ENCODE measurements at places on chromosomes 12 and 14.

DNA sequence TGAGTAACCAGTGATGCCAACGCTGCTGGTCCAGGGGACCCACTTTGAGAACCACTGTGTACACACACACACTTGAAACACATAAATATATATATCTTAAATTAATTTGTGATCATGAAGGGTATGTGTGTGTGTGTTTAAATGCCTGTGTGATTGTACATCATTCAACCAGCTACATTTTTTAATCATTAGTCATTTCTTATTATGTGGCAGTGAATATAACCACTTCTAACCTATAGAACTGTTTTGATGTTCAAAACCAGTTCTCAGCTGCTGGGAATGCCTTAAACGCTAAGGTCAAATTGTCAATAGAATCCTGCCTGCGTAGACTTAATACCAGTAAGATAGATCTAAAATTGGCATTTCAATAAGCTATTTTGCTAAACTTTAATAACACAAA lies 330.0 kb downstream of the SYT1 start:
- DNase-seq = no peak

DNA sequence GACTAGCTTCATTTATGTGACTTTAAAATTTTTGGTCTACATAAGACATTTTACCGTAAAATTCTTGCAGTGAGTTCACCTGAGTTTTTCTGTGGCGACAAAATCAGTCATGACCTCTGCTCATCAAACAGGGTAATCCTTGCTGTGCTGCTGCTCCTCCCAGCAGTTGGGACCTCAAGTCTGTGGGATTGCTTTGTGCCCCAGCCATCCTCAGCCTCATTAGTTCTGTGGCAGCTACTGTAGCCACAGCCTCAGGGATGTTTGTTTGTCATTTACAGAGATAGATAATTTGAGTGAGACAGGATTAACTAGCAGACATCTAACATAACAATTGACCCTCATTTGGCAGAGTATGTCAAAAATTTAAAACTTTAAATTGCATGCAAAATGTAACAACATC lies 357.0 kb downstream of the PCNX1 start:
- DNase-seq = no peak

DNA sequence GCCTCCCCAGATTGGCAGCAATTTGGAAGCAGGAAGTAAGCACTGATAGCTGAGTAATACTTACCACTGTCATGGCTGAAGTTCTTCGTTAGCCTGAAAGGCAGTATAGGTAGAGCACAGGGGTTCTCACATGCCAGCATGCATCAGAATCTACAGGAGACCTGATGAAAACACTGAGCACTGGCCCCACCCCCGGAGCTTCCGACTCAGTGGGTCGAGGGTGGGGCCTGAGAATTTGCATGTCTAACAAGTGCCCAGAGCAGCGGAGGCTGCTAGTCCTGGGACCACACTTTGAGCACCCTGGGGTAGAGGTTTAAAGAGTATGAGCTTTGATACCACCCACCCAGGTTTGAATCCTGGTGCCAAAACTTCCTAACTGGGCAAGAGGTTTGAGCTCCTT lies 89.6 kb downstream of the FBXW8 start:
- DNase-seq = no peak

- no peak for DNase-seq
Observed at GRCh38 chr12:7694556-7695236, 879 bp downstream of the GDF3 start.

GRCh38 chr14:29892327-29892726 lies 35.3 kb downstream of the PRKD1 start:
- DNase-seq = no peak

DNA sequence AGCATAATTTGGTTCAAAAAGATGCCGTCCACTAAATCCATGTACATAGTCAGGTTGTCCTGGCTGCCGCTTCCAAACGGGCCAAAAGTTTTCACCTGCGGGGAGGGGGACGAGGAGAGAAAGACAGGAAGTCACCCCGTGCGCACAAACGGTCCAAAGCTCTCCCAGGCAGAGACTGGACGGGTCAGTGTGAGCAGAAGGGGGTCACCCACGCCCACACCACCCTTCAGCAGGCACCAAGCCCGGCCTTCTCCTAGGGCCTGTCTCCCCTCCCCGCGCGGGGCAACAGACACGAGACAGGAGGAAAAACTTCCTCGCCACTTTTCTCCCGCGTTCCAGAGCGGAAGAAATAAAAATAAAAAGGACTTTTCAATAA lies 888 bp downstream of the CCDC88C start:
- no peak for DNase-seq

- no peak for DNase-seq
Observed at GRCh38 chr12:524167-524951, 64.6 kb downstream of the B4GALNT3 start.

DNA sequence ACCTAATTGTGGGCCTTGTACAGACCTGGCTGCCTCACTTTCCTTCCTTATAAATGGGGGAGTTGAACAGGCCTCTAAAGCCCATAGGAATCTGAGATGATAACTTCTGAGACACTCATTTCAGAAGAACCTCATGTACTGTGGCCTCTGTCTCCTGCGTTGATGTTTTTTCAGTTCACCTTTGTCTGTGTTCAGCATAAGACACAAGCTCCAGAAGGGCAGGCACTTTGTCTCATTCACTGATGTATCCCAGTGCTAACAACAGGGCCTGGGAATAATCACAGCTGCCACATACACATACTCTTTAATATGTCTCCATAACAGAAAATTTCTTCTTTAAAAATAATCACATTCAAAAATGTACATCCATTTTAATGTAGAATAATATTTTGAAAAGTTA lies 3.3 kb downstream of the FGD6 start:
- no peak for DNase-seq

GRCh38 chr12:90945070-90945649 lies 9.8 kb downstream of the CCER1 start:
- DNase-seq = peak; percentile 13

DNA sequence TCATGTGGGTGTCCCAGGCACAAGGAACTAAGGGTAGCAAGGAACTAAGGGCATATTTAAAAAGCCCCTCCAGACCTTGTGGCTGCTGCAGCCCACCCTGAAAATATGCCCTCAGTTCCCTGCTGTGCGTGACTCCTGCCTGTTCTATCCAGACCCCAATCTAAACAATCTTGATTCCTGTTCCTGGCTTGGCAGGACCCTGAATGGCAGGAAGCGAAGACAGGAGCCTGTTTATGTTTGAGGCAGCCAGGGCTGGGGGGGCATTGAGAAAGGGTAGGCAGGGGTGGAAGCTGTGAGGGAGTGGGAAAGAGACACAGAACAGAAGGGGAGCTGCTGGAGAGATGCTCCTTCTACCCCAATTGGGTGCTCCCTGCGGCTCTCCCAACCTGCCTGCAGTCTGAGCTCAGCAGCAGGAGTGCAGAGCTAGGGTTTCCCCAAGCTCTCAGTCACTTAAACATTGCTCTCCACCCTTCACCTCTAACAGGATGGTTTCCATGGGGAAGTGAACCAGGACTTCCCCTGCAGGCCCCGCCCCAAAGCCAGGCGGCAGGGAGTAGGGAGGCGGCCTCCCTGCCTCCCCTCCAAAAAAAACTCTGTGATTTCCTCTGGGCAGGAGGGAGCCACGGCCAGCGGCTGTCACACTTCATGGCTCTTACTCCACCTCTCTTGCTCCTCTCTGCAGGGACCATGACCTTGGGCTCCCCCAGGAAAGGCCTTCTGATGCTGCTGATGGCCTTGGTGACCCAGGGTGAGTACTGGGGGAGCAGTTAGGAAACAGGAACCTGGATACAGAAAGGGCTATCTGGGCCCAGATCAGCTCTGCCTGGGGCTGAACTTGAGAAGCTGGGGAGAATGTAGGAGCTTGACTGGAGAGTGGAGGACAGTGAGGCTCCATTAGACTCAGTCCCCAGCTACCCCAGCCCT lies 4.7 kb downstream of the ACVRL1 start:
- no peak for DNase-seq

- DNase-seq = no peak
Observed at GRCh38 chr12:126582231-126582630, 1517.0 kb downstream of the AACS start.

- DNase-seq = no peak
Observed at GRCh38 chr12:3366451-3367110, 124.4 kb upstream of the PRMT8 start.

DNA sequence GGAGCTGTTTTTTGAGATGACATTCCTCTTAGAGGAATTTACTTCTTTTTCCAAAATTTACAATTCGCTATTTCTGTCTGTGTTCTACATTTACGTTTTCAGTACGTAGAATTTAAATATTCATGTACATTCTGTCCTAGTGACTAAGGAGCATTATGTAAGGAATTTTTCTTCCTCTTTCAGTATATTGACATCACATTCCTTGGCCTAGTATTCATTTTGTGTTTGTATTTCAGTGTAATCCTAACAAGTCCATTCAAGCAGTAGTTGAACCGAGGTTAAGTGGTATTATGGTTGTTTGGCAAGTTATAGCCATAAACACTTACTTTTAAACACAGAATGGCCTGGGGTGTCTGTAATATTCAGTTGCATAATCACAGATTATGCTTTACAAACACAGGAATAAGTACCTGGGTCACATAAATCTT lies 465.2 kb downstream of the PCNX1 start:
- DNase-seq = no peak

DNA sequence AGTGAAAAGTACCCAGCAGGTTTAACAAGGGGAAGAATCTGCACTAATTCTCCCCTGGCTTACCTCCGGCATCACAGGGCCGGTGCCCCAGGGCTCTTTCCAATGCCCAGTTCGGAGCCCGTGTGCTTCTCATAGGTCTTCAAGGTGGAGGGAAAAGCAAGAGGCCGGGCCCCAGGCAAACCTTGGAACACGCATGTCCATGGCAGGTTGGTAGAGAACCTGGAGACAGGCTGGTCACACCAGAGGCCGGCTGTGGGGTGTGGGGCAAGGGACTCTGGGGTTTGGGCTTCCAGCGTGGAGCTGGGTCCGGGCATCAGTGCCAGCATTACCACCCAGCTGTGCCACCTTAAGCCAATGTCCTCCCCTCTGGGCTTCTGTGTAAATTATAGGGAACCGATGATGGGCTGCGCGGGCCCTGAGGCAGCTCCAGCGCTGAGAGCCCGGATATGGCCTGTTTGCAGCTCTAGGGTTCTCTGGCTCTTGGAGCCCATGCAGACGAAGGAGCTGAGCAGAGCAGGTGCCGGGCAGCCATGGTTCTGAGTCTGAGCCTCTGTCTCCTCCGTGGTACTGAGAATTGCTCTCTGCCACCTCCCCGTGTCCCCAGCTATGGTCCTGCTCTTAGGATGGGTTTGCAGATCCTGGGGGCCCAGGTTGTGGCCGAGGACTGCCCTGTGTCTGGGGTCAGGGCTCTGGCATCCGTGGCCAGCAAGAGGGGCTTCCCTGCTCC lies 197.0 kb upstream of the C14orf180 start:
- no peak for DNase-seq

GRCh38 chr12:104656921-104657320 lies 200.2 kb downstream of the CHST11 start:
- no peak for DNase-seq

GRCh38 chr14:61608245-61609165 lies 86.8 kb upstream of the HIF1A start:
- DNase-seq = no peak

GRCh38 chr12:79223210-79223609 lies 358.6 kb downstream of the SYT1 start:
- no peak for DNase-seq

GRCh38 chr12:119841433-119842210 lies 35.5 kb downstream of the CIT start:
- DNase-seq = no peak

- DNase-seq = no peak
Observed at GRCh38 chr12:45980540-45980939, 9.8 kb downstream of the SCAF11 start.

DNA sequence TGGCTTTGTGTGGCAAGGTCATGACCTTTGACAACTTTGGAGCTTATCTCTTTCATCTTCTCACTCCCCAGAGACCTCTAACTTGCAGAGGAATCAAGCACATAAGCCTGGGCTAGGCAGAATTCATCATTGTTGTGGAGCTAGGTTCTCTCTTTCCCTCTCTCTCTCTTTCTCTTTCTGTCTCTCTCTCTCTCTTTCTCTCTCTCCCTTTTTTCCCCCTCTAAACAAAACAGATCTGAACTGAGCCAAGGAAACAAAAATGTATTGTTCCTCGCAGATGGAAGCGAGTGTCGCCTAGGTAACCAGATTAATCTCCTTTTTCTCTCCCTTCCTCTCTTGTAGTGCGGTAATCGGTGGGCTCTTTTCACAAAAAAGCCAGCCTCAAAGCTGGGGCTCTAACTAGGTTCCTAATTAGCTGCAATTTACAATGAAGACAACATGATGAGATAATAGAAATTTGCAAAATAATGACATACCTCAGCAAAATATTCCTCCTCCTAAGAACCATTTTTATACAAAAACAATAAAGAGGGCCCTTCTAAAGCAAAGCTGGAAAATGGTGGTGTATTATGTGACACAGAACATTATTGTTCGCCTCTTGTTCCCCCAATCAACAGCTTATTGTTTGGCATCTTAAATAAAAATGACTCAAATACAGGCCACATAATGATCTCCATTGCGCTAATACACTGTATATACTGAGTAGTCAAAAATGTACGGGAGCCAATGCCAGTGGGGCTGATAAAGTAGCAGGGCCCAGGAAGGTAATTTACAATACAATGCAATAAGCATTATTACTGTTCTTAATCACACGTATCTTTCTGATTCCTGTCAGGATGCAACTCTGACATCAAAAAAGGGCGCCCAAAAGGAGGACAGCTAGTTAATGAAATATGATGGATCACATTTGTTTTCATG lies 65.7 kb upstream of the SOX5 start:
- no peak for DNase-seq

- no peak for DNase-seq
Observed at GRCh38 chr12:17235996-17236395, 630.0 kb upstream of the LMO3 start.

DNA sequence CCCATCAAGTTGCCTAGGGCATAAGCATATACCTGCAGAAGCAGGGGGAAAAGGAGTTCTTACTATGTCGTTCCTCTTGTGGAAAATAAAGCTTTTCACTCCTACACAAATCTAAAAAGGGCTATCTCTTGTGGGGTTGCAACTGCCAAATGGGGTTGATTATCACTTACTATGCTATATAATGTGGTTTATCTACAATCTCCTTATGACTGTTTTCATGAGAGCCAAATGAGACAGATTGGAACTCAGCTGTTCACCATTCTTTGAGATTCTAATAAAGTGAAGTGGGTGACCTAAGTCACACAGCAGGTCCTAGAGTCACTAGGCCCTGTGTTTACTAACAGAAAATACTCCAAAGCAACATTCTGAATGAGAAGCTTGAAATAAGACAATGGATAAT lies 47.7 kb downstream of the CIT start:
- no peak for DNase-seq

DNA sequence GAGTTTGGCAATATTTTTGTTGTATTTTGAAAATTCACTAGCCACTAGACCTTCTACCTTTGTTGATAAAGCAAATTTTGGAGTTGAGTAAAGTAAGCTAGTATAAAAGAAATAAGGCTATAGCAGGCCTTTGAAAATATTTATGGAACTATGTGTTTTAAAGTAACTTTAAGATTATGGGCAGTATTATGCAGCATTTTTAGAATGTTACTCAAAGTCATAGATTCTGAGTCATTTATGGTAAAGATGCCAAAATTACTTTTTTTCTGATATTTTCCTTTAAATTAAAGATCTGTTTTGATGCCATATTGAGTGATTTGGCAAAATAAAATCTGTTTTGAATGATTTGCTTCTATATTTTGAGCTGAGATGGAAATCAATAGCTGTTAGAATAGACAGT lies 57.2 kb downstream of the SYNE2 start:
- DNase-seq = no peak
